ENCODE measurements at places on chromosomes 16 and 17.
A peak's percentile ranks its signal among the peaks of the same experiment; 100 is the strongest.

DNA sequence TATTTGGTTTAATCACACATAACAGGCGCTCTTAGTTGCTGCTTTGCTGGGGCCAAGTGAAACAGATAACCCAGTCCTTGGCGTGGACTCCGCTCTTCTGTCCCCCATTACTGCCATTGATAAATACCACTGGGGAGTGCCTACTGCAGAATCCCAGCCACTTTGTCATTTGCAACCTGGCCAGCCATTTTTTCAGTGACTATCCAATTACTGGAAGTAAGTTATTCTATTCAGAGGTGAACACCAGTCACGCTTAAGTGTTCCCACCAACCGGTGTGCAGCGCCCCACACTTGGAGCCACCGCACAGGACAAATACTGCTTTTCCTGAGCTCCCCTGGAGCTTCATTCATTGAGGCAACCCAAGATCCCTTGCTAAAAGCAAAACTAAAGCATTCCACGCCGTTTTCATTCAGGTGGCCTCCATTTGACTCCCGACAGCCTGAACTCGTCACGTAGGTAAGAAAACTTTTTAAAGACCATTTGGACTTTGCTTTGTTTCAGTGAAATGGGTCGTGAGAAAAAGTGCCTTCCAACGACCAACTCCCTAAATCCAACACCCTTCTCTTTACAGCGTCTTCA, 1.8 kb downstream of the USP7 start:
- no peak for DNase-seq

- no peak for DNase-seq
Observed at GRCh38 chr17:62687997-62688396, 60.5 kb downstream of the MRC2 start.

DNA sequence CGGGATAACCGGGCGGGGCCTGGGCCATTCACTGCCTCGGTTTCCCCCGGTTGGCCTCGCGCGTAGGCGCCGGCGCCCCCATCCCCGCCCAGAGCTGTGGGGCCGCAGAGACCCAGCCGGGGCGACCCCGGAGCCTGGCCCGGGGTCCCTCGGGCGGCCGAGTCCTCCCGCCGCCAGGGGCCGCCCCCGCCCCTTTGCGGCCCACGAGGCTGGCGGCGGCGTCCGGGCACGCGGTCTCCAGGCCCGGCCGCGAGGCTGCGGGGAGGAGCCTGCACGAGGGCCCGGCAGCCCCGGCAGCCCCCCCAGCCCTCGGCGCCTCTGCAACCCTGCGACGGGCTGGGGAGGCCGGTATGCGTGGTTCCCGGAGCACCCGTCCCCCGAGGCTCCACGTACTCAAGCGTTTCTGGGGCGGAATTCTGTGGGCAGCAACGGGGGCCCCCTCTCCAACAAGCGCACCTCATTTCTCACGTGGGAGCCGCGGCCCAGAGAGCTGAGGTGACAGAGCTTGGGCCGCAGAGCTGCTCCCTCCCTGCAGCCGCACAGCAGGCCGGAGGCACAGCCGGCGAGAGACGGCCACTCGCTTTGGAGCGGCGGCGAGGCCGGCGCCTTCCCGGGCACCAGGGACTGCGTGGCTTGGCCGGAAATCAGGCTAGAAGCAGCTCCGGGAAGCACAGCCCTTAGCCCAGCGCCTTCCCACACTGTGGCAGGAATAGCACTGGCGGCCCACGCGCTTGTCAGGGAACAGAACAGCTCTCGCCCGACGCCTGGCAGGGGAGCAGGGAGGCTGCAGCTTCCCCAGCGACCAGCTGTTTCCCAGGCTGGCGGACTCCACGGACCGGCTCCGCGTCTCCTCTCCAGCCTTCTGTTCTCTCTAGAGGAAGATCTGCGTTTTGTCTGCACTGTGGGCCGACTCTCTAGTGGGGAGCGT, 867 bp upstream of the LIMD2 start:
- peak; percentile 46 for DNase-seq

- no peak for DNase-seq
Observed at GRCh38 chr17:61593426-61593825, 2.4 kb upstream of the NACA2 start.

GRCh38 chr16:49116873-49117272, 164.8 kb downstream of the CBLN1 start:
- DNase-seq: no peak

- DNase-seq: no peak
Observed at GRCh38 chr17:4057731-4058130, 85.1 kb downstream of the ZZEF1 start.

DNA sequence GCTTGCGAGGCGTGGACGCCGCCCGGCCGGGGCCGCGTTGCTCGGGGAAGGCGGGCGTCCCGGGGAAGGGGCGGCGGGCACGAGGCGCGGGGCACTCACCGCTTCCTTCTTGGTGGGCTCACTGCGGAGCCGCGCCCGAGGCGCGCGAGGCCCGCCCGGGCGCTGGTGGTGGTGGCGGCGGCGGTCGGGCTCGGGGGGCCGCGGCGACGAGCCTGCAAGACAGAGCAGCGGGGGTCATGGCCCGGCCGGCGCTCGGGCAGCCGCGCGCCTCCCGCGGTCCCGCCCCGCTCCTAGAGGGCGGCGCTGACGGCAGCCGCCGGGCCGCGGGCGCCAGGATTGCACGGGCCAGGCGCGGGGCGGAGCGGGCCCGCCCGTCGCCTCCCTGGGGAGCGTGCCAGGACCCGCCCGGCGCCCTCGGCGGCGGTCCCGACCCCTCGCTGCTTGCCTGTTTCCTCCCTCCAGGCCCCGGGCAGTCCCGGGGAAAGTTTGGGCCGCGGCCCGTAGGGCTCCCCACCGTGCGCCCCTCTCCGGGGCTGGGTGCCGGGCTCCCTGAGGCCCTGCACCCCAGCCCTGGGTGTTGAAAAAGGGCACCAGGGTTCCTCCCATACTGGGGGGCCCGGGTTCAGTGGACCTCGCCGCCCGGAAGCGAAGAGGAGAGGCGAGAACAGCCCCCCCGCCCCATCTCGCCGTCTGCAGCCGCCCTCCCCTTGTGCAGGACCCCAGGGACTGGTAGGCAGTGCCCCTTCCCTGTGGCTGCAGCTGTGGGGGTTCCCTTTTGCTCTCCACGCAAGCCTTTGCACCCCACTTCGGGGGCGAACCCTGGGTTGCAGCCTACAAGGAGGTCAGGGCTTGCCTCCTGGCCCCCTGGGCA, at the start of gene C16orf74:
Gene C16orf74 (minus strand): TSS at position 270 of the 871 bp plus-strand sequence. CDS start 15,879 bp downstream, outside the sequence.
- no peak for DNase-seq

- no peak for DNase-seq
Observed at GRCh38 chr16:82735186-82735585, 108.4 kb downstream of the CDH13 start.

GRCh38 chr16:9791556-9791955, 390.7 kb downstream of the GRIN2A start:
- DNase-seq: no peak

All from effector CD4-positive, alpha-beta T cell (primary cell).